ENCODE measurements at places on chromosomes 6 and 20.

- no peaks in the 10 kb centered on the region for H3K4me1 ChIP-seq
- H3K27me3 ChIP-seq: peaks cover 32% of the 10 kb centered on the region
- no peaks in the 10 kb centered on the region for H3K36me3 ChIP-seq
- no peak overlapping the region for H3K27ac ChIP-seq
Observed at GRCh38 chr6:95543798-95544197, 33.5 kb upstream of the MANEA start.

- no peak for DNase-seq
- H3K36me3 ChIP-seq: no peaks in the 10 kb centered on the region
- no peak overlapping the region for H3K4me3 ChIP-seq
- no peaks in the 10 kb centered on the region for H3K4me1 ChIP-seq
Observed at GRCh38 chr6:80742481-80742880, 636.0 kb downstream of the BCKDHB start.

DNA sequence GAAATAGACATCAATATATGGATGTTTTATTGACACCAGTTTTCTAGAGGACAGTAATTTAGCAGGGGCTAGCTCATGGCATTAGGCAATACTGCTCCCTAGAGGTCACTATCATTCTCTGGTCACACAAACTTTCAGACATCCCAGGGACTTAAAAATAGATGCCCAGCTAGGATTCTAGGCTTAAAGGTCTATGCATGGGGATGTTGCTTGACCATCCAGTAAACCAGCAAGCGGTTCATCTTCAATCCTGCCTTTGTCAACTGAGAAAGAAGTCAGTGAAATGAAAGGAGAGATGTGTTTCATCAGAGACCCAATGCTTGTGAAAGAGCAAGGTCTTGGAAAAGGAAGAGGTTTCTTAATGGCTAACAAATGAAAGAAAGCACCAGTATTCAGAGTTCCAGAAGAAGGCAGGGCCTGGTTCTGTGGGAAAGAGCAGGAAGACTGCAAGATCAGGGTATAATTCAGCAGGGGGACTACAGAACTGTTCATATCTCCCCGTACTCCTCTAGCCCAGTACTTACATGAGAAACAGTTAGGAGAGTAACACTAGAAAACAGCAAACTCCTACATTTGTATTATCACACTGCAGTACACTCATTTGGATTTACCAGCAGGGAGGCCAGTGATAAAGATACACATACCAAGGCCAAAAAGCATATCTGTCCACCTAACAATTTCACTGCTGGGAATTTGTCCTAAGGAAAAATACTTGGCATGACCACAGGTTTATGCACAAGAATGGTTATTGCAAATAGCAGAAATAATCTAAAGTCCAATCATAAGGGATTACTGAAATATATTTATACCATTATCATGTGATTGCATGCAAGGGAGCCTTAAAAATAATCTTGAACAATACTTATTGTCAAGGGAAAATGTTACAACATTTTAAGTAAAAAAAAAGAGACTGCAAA, 151.4 kb upstream of the LAMA2 start:
- no peaks in the 10 kb centered on the region for H3K36me3 ChIP-seq
- H3K4me1 ChIP-seq: no peaks in the 10 kb centered on the region
- H3K27ac ChIP-seq: no peak overlapping the region
- no peak overlapping the region for H3K4me3 ChIP-seq
- no peak for DNase-seq

GRCh38 chr6:129596522-129596921, 113.5 kb downstream of the ARHGAP18 start:
- H3K4me3 ChIP-seq: no peak overlapping the region
- peaks cover 2% of the 10 kb centered on the region for H3K36me3 ChIP-seq
- no peaks in the 10 kb centered on the region for H3K27me3 ChIP-seq
- no peak overlapping the region for H3K27ac ChIP-seq
- H3K4me1 ChIP-seq: no peaks in the 10 kb centered on the region
- no peak for DNase-seq

- peaks cover 32% of the 10 kb centered on the region for H3K27me3 ChIP-seq
- peak overlapping the region; percentile 16 for H3K4me3 ChIP-seq
- DNase-seq: no peak
- H3K4me1 ChIP-seq: peaks cover 15% of the 10 kb centered on the region
- peak overlapping the region; percentile 23 for H3K27ac ChIP-seq
Observed at GRCh38 chr6:110366256-110366655, 8.1 kb upstream of the METTL24 start.

GRCh38 chr6:131627724-131628682, at the start of gene MED23:
Gene MED23 (minus strand): TSS chr6:131628242. CDS start chr6:131628049, 193 bp downstream.
- H3K27me3 ChIP-seq: no peaks in the 10 kb centered on the region
- DNase-seq: peak; percentile 92
- H3K36me3 ChIP-seq: peaks cover 24% of the 10 kb centered on the region
- peaks cover 33% of the 10 kb centered on the region for H3K4me1 ChIP-seq
- H3K27ac ChIP-seq: peak within 1 kb of the TSS; percentile 100
- peak within 1 kb of the TSS; percentile 100 for H3K4me3 ChIP-seq

All from central memory CD8-positive, alpha-beta T cell (primary cell).